ENCODE measurements at places on chromosomes 2 and 18.

- no peak for DNase-seq
These were observed 26.4 kb downstream of the EPG5 start for GRCh38 chr18:45940724-45941123.

- no peak for DNase-seq
These were observed 267.0 kb downstream of the PTH2R start for GRCh38 chr2:208673631-208674030.

GRCh38 chr2:46615555-46615954 is 136.2 kb downstream of the TMEM247 start:
- no peak for DNase-seq

GRCh38 chr18:61471942-61472341 is 138.7 kb downstream of the CDH20 start:
- no peak for DNase-seq

GRCh38 chr2:102273619-102274211 is 37.6 kb upstream of the IL1RL1 start:
- DNase-seq, result no peak
